Smooth muscle cell of trachea (primary cell): ENCODE measurements at places on chromosomes 13 and 19. TPM values are rescaled to one million over a fixed set of nuclear protein-coding genes. Genes with fewer than 3 reads are reported as not detected.

The KLK10 gene
- total RNA-seq = not detected in 2 replicates

The ERICH6B gene
- not detected in 2 replicates for total RNA-seq

The FGF14 gene
- 0.17 and 1.7 TPM in 2 replicates for total RNA-seq

The RELB gene
- 4.1 and 19.0 TPM in 2 replicates for total RNA-seq

The ZNF730 gene
- total RNA-seq = 0.33 and 2.6 TPM in 2 replicates

The SKA3 gene
- 5.5 and 8.1 TPM in 2 replicates for total RNA-seq

The LILRB2 gene
- total RNA-seq = not detected in 2 replicates

The TRMT1 gene
- 29.5 and 64.8 TPM in 2 replicates for total RNA-seq

The MCOLN1 gene
- total RNA-seq = 7.1 and 8.4 TPM in 2 replicates

The UQCRFS1 gene
- 29.9 and 36.2 TPM in 2 replicates for total RNA-seq

The LGALS14 gene
- not detected in 2 replicates for total RNA-seq
